ENCODE measurements at places on chromosomes 1 and 21.

DNA sequence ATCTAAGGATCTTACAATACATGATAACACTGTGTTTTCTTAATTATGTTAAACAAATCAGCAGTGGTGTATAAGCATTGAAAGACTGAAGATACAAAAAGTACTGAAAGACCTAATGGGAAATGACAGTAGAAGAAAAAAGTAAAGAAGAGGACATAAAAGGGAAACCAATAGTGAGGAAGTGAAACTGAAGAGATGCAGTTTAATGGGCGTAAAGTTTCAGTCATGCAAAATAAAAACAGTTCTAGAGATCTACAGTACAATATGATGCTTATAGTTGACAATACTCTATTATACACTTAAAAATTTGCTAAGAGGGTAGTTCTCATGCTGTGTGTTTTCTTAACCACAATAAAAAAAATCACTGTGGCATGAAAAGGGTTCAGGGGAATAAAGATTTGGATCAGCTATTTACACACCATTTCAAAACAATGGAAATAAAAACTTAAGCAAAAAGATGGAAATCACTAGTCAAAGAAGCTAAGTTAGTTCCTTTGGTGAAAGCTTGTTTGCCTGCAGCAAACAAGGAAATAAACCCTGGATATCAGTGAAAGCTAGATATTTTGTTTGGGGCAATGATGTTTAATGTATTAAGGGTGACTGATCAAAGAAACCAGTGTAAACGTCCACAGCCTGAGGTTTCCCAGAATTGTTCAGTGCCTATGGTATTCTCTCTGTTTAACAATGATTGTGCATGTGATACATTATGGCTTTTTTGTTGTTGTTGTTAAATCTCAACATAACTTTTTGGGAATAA is 1160.8 kb upstream of the ADGRL2 start:
- H3K4me3 ChIP-seq = no peak overlapping the region
- no peaks in the 10 kb centered on the region for H3K36me3 ChIP-seq
- H3K27me3 ChIP-seq = no peaks in the 10 kb centered on the region
- H3K4me1 ChIP-seq = no peaks in the 10 kb centered on the region
- no peak overlapping the region for H3K27ac ChIP-seq
- DNase-seq = no peak

DNA sequence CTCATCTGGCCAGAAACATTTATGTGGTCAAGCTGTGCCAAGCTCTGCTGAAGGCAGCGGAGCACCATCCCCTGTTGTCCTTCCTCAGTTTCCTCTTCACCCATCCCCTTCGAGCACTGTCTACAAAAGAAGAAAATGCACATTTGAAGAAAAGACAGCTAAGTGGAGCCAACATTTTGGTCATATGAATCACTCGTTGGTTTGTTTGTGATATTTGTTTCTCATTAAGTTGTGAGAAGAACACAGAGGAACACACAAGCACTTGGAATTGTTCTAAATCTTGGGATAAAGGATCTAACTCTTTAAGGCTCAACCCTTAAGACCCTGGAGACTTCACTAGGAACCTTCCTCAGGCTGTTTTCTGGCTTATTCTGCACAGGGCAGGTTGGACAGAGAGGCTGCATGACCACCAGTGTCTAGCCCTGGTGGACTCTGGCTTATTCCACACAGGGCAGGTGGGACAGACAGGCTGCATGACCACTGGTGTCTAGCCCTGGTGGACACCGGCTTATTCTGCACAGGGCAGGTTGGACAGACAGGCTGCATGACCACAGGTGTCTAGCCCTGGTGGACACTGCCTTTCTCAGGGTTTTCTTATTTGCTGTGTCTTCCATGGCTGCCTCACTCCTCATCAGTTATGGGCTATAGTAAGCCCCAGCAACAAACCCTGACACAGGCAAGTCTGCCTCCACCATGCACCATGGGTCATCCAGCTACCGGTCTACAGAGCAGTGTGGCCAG is 35.3 kb upstream of the COL6A2 start:
- H3K27ac ChIP-seq = no peak overlapping the region
- H3K36me3 ChIP-seq = no peaks in the 10 kb centered on the region
- no peak overlapping the region for H3K4me3 ChIP-seq
- peaks cover 9% of the 10 kb centered on the region for H3K27me3 ChIP-seq
- H3K4me1 ChIP-seq = no peaks in the 10 kb centered on the region

GRCh38 chr1:62904856-62905225 is 120.9 kb downstream of the ATG4C start:
- H3K27me3 ChIP-seq = no peaks in the 10 kb centered on the region
- no peak overlapping the region for H3K27ac ChIP-seq
- no peak overlapping the region for H3K4me3 ChIP-seq
- H3K4me1 ChIP-seq = peaks cover 7% of the 10 kb centered on the region
- no peaks in the 10 kb centered on the region for H3K36me3 ChIP-seq

DNA sequence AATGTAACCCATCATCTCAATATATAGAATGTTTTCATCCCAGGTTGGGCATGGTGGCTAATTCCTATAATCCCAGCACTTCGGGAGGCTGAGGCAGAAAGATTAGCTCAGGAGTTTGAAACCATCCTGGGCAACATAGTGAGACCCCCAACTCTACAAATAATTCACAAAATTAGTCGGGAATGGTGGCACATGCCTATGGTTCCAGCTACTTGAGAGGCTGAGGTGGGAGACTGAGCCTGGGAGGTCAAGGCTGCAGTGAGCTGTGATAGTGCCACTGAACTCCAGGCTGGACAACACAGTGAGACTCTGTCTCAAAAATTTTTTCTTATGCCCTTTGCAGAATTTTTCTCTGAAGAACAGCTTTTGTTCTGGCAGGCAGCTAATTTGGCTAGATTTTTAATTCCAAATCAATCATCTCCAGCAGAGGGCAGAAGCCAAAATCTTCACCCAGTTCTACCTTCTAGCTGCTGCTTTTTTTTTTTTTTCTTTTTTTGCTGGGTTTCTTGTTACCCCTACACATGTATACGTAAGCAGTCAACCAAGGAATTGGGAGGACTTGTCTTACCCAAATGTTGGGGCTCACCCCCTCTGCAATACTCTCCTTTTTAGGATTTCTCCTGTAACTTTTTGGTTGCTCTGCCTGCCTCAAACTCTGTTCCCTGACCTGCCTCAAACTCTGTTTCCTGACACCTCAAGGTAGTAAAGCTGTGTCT is 2.7 kb upstream of the RAD54L start:
- no peaks in the 10 kb centered on the region for H3K27me3 ChIP-seq
- H3K36me3 ChIP-seq = no peaks in the 10 kb centered on the region
- no peak overlapping the region for H3K4me3 ChIP-seq
- H3K27ac ChIP-seq = no peak overlapping the region
- no peaks in the 10 kb centered on the region for H3K4me1 ChIP-seq

GRCh38 chr21:39263372-39263771 is 50.1 kb downstream of the BRWD1 start:
- no peak for DNase-seq
